Cortex of kidney (tissue), 1 donor: ENCODE measurements at places on chromosomes 12 and 14.

- no peak for DNase-seq
Observed at GRCh38 chr12:108313241-108313605, 25.9 kb downstream of the CMKLR1 start.

DNA sequence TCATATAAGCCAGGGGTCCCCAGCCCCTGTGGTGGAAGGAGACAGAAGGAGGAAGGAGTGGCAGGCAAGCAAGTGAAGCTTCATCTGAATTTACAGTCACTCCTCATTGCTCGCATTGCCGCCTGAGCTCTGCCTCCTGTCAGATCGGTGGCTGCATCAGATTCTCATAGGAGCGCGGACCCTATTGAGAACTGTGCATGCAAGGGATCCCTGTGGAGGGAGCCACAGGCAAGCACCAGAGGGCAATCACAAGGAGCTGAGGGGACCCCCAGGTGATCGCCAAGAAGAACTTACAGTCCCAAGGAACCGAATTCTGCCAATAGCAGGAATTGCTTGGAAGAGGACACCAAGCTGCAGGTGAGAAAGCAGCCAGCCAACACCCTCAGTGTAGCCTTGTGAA lies 33.2 kb upstream of the VRK1 start:
- no peak for DNase-seq

- DNase-seq: no peak
Observed at GRCh38 chr12:48990552-48990951, 8.6 kb downstream of the DDN start.

GRCh38 chr12:70449753-70450341 lies 83.8 kb downstream of the KCNMB4 start:
- DNase-seq: no peak

- DNase-seq: no peak
Observed at GRCh38 chr12:49730568-49731101, 10.7 kb upstream of the TMBIM6 start.

DNA sequence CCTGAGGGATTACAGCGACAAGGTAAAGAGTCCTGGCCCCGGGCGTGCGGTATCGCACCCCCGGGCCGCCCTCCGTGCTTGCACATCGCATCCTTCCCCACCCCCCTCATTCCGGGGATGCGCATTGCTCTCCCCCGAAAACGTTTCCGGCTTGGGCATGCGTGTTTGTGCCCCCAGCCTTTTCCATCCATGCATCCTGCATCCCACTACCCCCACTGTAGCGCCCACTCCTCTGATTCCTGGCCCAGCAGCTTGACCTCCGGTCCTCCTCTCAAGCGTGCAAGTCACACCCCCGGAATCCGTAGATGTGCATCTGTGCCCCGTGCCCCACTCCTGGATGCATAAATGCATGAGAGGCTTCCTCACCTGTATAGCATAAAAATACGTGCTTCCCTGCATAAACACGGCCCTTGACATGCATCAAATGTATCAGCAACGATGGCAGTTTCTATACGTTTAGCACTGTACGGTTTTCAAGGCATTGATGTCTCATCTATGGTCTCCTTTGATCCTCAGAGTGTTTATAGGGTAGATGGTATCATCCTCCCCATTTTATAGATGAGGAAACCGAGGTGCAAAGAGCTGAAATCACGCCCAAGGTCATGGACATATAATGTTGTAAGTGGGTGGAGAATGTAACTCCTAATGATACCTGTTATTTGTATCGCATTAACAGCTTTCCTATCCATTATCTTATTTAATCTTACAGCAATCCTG lies 484 bp downstream of the RIC8B start:
- DNase-seq: no peak

DNA sequence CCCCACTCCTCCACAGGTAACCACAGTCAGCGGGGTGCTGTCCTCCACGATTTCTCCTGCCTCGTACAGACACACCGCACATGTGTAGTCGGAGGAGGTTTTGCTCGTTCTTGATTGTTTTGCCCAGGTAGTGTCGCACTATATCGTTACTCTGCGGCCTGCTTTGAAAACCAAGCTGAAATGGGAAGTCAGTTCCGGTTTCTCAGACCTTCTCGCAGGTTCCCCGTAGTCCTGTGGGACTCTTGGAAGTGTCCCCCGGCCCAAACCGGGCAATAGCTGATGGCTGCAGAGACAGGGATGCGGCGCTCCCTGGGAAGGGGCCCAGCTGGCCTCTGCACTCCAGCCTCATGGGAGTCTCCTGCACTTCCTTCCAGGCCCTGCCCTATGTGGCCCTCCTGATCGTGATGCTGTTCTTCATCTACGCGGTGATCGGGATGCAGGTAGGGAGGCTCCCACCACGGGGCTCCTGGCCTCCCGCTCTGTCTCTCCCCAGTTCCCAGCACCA lies 141.3 kb upstream of the FKBP4 start:
- no peak for DNase-seq

GRCh38 chr12:73612551-73612950 lies 925.1 kb upstream of the ATXN7L3B start:
- no peak for DNase-seq

- no peak for DNase-seq
Observed at GRCh38 chr14:38042322-38042721, 165.4 kb upstream of the SSTR1 start.

- no peak for DNase-seq
Observed at GRCh38 chr14:31223331-31223730, 15.7 kb upstream of the HECTD1 start.

- DNase-seq: no peak
Observed at GRCh38 chr12:115320967-115321366, 637.0 kb upstream of the TBX3 start.

- no peak for DNase-seq
Observed at GRCh38 chr12:95143621-95144205, 70.3 kb upstream of the NR2C1 start.
